Pancreas (tissue), 10 donors: ENCODE measurements at places on chromosomes 12 and 14. TPM values are rescaled to one million over a fixed set of nuclear protein-coding genes. Genes with fewer than 3 reads are reported as not detected.

MEG3 gene
- total RNA-seq, result 78.8 TPM

DNA sequence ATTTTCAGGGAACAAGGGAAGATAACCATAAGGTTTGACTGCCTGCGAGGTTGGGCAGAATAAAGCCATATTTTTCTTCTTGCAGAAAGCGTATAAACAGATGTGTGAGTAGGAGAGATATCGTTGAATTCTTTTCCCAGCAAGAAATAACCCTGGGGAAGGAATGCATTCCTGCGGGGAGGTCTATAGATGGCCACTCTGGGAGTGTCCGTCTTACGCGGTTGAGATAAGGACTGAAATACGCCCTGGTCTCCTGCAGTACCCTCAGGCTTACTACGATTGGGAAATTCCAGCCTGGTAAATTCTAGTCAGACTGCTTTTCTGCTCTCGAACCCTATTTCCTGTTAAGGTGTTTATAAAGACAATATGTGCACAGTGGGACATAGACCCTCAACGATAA is 225.0 kb downstream of the LRIG3 start:
- no peak overlapping the region for H3K4me3 ChIP-seq
- no peak overlapping the region for H3K27ac ChIP-seq
- H3K4me1 ChIP-seq, result no peaks in the 10 kb centered on the region
- H3K36me3 ChIP-seq, result no peaks in the 10 kb centered on the region

- no peak overlapping the region for H3K27ac ChIP-seq
- no peaks in the 10 kb centered on the region for H3K4me1 ChIP-seq
- H3K27me3 ChIP-seq, result no peaks in the 10 kb centered on the region
- DNase-seq, result no peak
- H3K36me3 ChIP-seq, result no peaks in the 10 kb centered on the region
- no peak overlapping the region for H3K4me3 ChIP-seq
Measured at GRCh38 chr12:464484-465267, 4.9 kb downstream of the B4GALNT3 start.

DNA sequence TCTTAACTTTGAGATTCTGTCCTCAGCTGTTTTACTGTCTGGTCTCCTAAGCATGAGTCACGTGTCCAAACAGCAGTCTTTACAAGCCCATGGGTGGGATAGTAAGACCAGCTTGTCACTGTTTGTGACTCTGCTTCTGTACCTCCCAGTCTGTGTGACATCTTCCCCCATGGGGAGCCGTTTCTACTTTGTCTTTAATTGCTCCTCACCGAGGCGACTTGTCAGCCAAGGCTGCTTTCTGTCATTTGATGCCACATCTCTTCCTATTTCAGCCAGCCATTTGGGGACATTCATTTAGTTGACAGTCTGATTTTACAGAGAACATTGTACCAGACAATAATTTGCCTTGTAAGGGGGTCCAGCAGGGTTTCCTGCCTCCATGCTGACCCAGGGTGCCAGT is 534.8 kb downstream of the NRXN3 start:
- H3K27ac ChIP-seq, result no peak overlapping the region
- no peak overlapping the region for H3K4me3 ChIP-seq
- no peaks in the 10 kb centered on the region for H3K27me3 ChIP-seq
- peaks cover 2% of the 10 kb centered on the region for H3K4me1 ChIP-seq
- no peak for DNase-seq

GRCh38 chr12:113167868-113168267 is 17.4 kb downstream of the DDX54 start:
- H3K4me3 ChIP-seq, result no peak overlapping the region
- DNase-seq, result no peak
- peaks cover 53% of the 10 kb centered on the region for H3K36me3 ChIP-seq
- no peaks in the 10 kb centered on the region for H3K4me1 ChIP-seq
- H3K27me3 ChIP-seq, result no peaks in the 10 kb centered on the region
- H3K27ac ChIP-seq, result no peak overlapping the region

SLC25A21 gene
- total RNA-seq, result 0.44 TPM

GRCh38 chr14:77097006-77097699 is 905 bp upstream of the CIPC start:
- no peaks in the 10 kb centered on the region for H3K36me3 ChIP-seq
- peak overlapping the region; percentile 79 for H3K27ac ChIP-seq
- DNase-seq, result no peak
- peaks cover 12% of the 10 kb centered on the region for H3K4me1 ChIP-seq

KRT3 gene
- total RNA-seq, result not detected

PTPRQ gene
- total RNA-seq, result 0.19 TPM

DNA sequence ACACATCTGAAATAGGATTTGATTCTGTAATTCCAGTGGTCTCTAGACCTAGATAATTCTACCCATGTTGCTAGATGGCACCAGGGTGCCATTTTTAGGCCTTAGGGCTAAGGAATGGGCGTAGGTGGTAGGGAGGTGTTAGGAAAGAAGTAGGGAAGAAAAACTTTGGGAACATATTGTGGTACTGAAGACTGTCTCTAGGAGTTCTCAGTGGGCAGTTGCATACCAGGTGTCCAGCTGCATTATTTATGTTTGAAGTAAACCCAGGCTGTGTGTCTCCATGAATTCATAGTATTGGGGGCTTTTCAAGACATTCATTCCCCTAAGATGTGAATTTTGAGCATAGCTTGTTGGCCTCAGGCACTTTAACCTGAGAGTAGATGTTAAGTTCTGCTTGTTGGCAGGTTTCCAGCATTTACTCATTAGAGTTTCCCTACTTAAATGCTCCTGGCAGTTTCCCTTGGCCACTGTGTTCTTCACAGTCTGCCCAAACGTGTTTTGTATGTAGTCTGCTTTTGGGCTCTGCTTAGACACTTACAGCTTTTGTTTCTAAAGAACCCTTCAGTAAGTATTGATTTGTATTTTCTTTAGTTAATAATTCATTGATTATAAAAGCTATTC is 31.5 kb upstream of the CCT2 start:
- H3K4me1 ChIP-seq, result no peaks in the 10 kb centered on the region
- no peaks in the 10 kb centered on the region for H3K27me3 ChIP-seq
- DNase-seq, result no peak
- no peak overlapping the region for H3K27ac ChIP-seq
- H3K36me3 ChIP-seq, result no peaks in the 10 kb centered on the region

DNA sequence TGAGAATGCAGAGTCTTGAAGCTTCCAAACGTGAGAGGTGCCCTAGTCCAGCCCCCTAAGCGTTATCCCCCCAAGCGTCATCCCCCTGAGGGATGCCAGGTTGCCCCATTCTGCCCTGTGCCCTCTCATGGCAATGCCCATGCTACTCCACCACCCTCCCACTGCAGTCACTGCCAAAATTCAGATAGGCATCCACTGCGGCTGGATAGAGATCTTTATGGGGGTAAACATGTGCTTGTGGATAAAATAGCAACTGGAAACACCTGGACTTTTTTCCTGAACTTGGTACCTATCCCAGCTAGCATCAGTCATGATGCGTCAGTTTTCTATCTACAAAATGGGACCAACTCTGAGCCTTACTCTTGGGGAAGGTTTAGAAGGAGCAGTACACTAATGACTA is 92.7 kb upstream of the HOXC13 start:
- no peak overlapping the region for H3K27ac ChIP-seq
- no peak for DNase-seq
- H3K4me3 ChIP-seq, result no peak overlapping the region
- H3K36me3 ChIP-seq, result no peaks in the 10 kb centered on the region
- H3K27me3 ChIP-seq, result peaks cover 6% of the 10 kb centered on the region

DNA sequence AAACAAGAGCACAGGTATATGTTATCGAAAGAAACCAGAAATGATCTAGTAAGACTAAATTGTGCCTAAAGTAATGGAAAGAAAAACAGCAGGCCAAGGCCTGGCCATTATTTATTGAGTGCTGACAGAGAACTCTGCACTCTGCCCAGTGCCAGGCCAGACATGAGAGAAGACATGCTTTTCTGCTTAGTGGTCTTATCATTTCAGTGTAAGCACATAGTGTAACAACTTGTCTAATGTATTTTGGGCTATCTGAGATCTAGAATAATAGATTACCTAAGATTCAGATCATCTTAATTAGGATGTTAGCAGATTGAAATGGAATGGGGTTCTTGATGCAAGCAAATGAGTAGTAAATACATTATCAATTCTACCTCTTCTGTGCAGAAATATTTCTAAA is 278.3 kb downstream of the AKAP6 start:
- H3K27me3 ChIP-seq, result no peaks in the 10 kb centered on the region
- DNase-seq, result no peak
- no peaks in the 10 kb centered on the region for H3K36me3 ChIP-seq
- H3K4me1 ChIP-seq, result no peaks in the 10 kb centered on the region
- no peak overlapping the region for H3K4me3 ChIP-seq
- no peak overlapping the region for H3K27ac ChIP-seq

DNA sequence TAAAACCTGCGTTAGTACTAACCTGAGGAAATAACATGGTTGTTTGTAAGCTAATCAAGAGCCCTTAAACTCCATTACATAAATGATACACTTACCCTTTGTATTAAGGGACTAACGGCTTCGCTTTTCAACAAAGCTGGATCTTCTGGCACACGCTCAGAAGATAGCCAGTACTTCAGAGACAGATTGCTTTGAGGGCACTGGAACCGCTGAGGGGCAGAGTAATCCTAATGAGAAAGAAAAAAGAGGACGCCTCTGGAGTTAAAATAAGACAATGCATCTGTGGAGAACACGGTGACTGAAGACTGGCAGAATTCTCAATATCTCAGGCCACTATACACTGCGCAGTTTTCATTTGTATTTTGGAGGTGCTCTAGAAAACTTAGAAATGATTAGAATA is 1.5 kb upstream of the KTN1 start:
- DNase-seq, result no peak
- no peaks in the 10 kb centered on the region for H3K36me3 ChIP-seq
- H3K27me3 ChIP-seq, result no peaks in the 10 kb centered on the region

AKAP5 gene
- total RNA-seq, result 0.37 TPM

GZMB gene
- total RNA-seq, result not detected

GRCh38 chr12:44847888-44848702 is 28.0 kb downstream of the NELL2 start:
- H3K4me3 ChIP-seq, result no peak overlapping the region
- H3K27me3 ChIP-seq, result no peaks in the 10 kb centered on the region
- no peaks in the 10 kb centered on the region for H3K36me3 ChIP-seq
- no peak for DNase-seq
- no peaks in the 10 kb centered on the region for H3K4me1 ChIP-seq
- H3K27ac ChIP-seq, result no peak overlapping the region

GRCh38 chr12:89684136-89684535 is 24.5 kb downstream of the ATP2B1 start:
- no peaks in the 10 kb centered on the region for H3K36me3 ChIP-seq
- H3K4me1 ChIP-seq, result no peaks in the 10 kb centered on the region
- no peak overlapping the region for H3K4me3 ChIP-seq
- no peaks in the 10 kb centered on the region for H3K27me3 ChIP-seq

GRCh38 chr12:103379670-103380069 is 116.1 kb downstream of the C12orf42 start:
- no peaks in the 10 kb centered on the region for H3K27me3 ChIP-seq
- H3K36me3 ChIP-seq, result no peaks in the 10 kb centered on the region
- H3K4me1 ChIP-seq, result no peaks in the 10 kb centered on the region
- no peak overlapping the region for H3K27ac ChIP-seq
- no peak overlapping the region for H3K4me3 ChIP-seq
- DNase-seq, result no peak

APOF gene
- not detected for total RNA-seq
